ENCODE measurements at places on chromosomes 6 and 20.

- DNase-seq = no peak
Measured at GRCh38 chr6:39803872-39804271, 11.7 kb downstream of the DAAM2 start.

DNA sequence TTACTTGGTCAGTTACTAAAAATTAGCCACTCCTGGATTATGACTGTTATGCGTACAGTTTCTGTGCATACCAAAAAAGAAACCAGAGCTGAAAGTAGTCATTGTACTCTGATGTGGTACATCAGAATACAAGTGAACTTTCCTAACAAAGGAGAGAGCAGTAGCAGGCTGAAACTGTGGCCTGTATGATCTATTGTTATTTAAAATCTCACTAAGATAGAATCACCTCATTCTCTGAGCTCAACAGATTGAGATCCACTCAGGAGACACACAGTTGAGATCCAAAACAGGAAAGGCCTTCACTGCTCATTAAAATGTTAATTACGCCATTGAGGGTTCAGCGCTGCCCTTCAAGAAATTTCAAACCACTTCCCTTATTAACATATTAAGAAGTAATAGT lies 576.4 kb downstream of the LMBRD1 start:
- no peak for DNase-seq

DNA sequence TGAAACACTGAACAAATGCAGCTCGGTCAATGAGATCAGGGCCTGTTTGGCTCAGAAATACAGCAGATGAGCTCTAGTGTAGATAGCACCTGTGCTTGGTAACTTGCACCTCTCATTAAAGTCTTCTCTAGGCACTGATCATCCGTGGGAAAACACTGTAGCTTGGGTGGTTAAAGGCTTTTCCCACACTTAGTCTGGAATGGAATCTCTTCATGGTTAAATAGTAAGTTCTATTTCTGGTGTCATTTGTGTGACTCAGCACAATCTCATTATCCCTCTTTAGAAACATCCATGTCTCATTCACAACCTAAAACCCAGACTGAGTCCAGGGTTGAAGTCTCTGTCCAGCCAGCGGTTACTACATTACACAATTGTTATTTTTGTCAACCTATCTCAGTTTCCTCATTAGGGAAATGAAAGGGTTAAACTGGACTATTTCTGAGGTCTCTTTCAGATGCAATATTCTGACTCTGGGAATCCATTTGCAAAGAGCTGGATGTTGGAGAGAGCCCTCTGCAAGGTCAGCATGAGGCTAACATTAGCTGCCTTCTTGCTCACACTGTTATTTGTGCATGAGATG lies 125.0 kb downstream of the ZDHHC14 start:
- DNase-seq = no peak

DNA sequence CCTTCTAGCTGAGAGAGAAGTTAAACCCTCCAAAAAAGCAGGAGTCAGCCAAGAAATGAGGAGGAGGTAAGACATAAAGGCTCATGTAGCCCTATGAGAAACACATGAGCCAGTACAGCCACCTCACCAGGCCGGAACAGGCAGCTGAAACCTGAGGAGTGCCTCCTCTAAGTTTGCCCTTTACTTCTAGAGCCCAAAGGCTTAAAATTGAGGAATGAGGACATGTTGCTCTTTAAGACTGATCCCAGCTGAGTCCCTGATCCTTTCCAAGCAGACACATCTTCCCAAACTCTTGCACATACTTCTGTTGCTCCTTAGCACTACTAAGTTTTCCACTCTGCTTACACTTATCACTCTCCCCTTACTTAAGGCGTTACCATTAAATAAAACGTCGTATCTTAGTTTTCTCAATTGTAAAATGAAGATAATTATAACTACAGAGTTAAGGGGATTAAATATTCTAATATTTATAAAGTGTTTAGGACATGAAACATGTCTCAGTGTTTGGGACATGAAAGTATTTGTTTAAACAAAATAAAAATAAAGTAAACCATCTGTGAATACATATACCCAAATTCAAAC lies 124.0 kb downstream of the OGFRL1 start:
- DNase-seq = no peak

- DNase-seq = no peak
Measured at GRCh38 chr6:106913676-106914280, 60.8 kb downstream of the CD24 start.

GRCh38 chr20:37353285-37353849 lies 7.4 kb downstream of the SRC start:
- DNase-seq = no peak

DNA sequence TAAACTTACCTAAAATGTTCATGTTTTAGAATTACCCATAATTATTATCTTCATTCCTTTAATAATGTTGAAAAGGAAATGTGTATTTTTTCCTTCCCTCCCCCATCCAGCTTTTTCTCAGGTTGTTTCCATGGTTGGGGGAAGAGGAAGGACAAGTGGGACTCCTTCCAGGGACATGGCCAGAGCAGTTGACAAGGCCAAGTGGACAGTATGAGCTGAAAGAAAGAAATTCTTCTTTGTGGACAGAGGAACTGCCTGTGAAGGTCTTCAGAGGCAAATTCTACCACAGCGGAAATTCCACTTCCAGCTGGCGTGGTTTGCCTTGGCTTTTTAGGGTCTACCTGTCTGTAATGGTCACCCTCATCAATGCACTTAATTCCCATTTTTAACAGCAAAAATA lies 33.8 kb downstream of the RIN2 start:
- no peak for DNase-seq

DNA sequence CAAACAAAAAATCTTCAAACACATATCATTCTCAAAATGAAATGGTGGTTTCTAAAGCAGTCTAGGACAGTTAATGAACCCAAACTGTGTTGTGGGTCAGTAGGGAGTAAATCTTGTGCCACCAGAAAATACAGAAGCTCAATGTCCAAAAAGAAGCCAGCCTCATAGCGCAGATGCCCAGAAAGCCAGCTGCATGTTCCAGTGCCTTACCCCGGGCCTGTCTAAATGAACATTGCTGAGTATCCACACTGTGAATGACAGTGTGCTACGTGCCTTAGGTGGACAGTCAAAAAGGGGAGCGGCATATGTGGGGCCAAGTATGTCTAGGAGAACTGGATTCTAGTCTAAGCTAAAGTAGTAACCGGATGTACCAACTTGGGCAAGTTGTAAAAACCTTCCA lies 10.9 kb downstream of the FYN start:
- DNase-seq = no peak

GRCh38 chr6:4264601-4265000 lies 129.2 kb upstream of the ECI2 start:
- DNase-seq = no peak

- DNase-seq = no peak
Measured at GRCh38 chr6:157436944-157437336, 56.0 kb downstream of the ZDHHC14 start.

DNA sequence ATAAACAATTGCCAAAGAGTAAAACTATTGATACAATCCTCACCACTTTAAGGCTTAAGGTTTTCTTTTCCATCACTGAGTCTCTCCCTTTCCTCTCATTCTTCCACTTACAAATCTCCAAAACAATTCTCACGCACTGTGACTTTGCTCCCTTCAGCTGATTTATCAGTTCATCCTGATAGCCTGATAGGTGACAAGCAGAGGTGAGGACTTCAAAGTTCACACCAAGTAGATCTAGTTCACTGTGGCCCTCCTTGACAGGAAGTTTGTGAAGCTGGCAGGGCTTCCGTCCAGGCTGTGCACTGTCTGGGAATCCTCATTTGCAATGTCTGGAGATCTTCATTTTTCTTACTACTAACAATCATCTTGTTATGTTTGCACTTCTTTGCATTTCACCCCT lies 35.2 kb upstream of the POU5F1 start:
- DNase-seq = no peak

DNA sequence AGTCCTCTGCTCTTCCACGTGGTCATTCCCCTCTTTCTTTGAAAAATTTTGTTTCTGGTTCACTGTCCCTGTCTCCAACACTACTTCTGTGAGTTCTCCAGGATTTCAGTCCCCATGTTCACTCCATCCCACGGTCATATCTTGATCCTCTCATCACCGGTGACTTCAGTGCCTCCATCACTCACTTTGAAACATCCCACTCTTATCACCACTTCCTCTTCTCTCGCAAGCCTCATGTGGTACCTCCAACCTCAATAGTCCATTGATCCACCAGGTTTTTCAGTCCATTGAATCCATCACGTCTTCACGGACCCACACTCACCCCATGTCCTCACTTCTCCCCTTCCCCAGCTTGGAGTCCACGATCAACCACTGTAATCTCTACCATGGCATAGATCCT lies 64.8 kb downstream of the CARMIL1 start:
- DNase-seq = no peak

DNA sequence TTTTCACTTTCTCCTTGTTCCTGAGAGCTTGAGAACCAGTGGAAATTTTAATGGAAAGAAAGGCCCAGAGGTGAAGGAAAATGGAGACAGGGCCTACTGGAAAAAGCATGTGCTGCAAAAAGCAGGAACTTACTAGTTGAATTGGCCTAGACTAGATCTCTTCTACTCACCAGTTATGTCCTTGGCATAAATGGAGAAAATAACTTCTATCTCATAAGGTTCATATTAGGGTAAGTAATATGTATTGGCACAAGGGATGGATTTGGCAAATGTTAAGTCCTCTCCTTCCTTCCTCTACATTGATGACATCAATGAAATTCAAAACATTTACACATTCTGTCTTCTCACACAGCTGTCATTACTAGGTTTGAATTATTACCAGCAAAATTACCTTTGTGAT lies 74.0 kb downstream of the NDUFAF5 start:
- DNase-seq = no peak

- DNase-seq = no peak
Measured at GRCh38 chr6:43738267-43738676, 31.7 kb upstream of the VEGFA start.

DNA sequence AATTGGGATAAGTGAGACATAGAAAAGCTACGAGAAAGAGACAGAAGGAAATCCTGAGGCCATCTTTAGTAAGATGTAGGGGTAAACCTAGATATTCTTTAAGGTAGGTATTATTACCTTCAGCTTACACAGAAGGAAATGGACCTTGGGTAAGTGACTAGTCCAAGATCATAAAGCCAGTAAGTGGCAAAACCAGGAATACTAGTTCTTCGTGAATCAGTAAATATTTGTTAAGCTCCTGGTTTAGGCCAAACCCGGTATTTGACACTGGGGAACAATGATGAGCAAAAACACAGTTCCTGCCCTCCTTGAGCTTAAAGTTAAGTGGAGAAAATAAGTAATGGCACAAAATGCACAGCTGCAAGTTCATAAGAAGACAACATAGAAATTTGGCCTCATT lies 5.3 kb downstream of the TRIM39 start:
- DNase-seq = no peak

DNA sequence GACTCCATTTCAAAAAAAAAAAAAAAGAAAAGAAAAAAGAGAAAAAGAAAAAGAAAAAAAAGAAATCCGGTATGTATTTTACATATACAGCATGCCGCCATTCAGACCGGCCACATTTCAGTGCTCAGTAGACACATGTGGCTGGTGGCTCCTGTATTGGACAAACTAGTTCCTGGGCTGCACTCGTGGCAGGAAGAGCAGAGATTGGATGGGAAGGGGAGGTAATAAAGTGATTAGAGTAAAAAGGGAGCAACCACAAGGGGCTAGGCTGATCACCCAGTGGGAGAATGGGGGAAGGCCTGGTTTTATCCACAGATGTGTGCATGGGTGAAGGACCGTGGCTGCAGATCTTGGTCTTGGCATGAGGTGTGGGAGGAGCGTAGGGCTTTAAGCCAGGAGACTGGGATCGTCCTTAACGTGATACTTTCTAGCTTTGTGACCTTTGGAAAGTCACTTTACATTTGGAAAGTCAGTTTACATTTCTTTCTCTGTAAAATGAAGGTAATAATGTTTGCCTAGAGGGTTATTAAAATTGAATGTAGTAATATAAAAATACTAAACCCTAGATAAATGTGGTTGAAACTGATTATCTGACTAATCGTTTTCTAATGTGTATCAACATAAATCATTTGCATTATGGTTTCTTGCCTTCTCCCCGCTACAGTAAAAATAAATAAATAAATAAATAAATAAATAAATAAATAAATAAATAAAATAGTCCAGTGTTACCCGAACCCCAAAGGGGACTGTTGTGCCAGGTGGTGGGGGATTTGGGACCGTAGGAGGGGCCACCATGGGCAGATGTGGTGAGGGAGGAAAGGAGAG lies 869 bp upstream of the TRIM15 start:
- DNase-seq = no peak

DNA sequence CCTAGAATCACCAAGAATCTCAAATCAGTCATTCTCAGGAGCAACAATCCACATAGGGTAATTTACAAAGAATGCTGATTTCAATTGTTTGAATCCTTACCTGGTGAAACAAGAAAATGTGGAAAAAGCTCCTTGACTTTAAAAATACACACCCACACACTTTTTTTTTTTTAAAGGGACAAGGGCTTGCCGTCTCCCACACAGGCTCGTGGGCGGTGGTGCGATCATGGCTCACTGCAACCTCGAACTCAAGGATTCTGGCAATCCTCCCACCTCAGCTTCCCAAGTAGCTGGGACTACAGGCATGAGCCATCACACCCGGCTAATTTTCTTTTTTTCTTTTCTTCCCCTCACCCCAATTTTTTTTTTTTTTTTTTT lies 30.7 kb downstream of the PARD6B start:
- DNase-seq = no peak

DNA sequence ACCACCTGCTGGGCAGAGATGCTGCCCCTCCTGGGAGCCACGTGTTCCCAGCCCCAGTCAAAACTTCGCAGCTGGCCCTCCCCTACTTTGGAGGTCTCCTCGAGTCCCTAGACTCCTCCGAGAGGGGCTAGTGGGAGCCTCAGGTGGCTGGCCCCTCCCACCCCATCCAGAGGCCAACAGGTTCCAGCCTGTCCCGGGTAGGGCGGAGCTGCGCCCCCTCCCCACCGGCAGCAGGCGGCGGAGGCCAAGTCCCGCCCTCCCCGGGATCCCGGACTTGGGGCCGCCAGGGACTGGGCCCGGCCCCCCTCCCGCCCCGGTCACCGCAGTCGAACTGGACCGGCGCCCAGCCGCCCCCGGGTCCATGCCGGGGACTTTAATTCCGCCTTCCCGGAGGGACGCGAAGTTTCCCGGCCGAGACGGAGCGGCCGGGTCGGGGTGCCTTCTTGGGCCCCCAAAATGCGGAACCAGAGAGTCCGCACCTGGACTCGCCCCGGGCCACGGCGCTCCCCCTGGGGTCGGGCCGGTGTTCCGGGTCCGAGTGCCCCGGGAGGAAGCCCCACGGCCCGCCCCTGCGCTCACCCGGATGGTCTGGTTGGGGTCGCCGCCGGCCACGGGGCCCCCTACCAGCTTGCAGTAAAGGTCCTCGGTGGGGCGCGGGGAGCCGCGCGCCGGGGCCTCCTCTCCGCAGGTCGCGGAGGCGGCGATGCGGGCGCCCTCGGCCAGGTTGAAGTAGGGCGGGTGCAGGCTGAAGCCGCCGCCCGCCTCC lies 559 bp downstream of the LAMA5 start:
- DNase-seq = no peak
